ENCODE measurements at places on chromosomes 13 and 19. TPM values are rescaled to one million over a fixed set of nuclear protein-coding genes. Genes with fewer than 3 reads are reported as not detected.

PTBP1 gene
- 584 TPM for total RNA-seq

CYP4F2 gene
- not detected for total RNA-seq

ZNF625 gene
- total RNA-seq, result 5.5 TPM

IGSF23 gene
- not detected for total RNA-seq

FCGBP gene
- 4.9 TPM for total RNA-seq

NCAN gene
- total RNA-seq, result not detected

S1PR5 gene
- 0.11 TPM for total RNA-seq

TEX101 gene
- total RNA-seq, result not detected

FGF21 gene
- not detected for total RNA-seq

GIPC3 gene
- total RNA-seq, result 0.48 TPM

ITGBL1 gene
- not detected for total RNA-seq

All from activated CD4-positive, alpha-beta T cell treated with anti-CD3 and anti-CD28 coated beads for 36 hours (primary cell).